ENCODE measurements at places on chromosomes 3 and 15. TPM values are rescaled to one million over a fixed set of nuclear protein-coding genes. Genes with fewer than 3 reads are reported as not detected.

- H3K4me1 ChIP-seq: no peaks in the 10 kb centered on the region
- no peaks in the 10 kb centered on the region for H3K36me3 ChIP-seq
- no peak for DNase-seq
- H3K4me3 ChIP-seq: no peak overlapping the region
- H3K27ac ChIP-seq: no peak overlapping the region
These were observed 818.5 kb upstream of the ROBO1 start for GRCh38 chr3:80586338-80586737.

DNA sequence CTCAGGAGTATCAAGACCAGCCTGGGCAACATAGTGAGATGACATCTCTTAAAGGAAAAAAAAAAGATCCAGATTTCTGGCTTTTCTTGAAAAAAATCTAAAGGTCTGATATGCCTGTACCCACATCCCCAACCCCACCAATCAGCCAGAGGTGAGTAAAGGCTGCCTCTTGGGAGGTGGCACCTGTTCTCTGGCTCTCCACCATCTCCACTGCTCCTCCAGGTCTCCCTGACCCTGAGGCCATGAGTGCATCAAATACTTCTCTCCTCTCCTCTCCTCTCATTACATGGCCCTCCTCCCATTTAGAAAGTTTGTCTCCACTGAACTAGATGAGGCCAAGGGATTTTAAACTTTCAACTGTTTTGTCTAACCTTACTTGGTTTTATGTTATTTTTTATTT lies 5.2 kb downstream of the SIAH2 start:
- no peak overlapping the region for H3K4me3 ChIP-seq
- peaks cover 21% of the 10 kb centered on the region for H3K4me1 ChIP-seq

DNA sequence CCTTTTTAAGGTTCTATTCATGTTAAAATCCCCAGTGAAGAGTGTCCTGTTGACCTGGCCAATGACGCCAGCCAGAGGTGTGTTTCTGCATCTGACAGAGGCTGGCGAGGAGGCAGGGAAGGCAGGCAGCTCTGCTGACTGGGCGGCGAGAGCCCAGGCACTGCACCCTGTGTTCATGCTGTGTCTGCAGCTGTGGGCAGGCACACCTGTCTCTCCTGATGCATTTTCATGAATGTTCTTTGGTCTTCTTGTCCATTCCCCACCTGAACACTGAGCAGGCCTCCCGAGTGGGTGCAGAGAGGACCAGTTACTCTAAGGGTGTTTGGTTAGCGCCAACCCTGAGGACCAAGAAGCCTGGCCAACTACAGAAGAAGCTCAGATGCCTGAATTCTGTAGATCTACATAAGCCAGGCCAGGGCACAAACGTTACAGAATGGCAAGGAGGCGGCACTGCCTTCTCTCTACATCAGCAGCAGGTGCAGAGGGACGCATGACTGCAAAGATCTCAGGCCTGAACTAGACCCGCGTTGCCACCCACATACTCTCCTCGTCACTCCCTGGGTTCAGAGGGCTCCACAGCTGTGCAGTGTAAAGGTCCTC lies 233.7 kb downstream of the OCA2 start:
- no peak overlapping the region for H3K27ac ChIP-seq
- no peaks in the 10 kb centered on the region for H3K4me1 ChIP-seq
- H3K36me3 ChIP-seq: no peaks in the 10 kb centered on the region
- H3K4me3 ChIP-seq: no peak overlapping the region

MCTP2 gene
- total RNA-seq: 13.0 TPM

- no peaks in the 10 kb centered on the region for H3K27me3 ChIP-seq
- H3K27ac ChIP-seq: no peak overlapping the region
- DNase-seq: no peak
- no peaks in the 10 kb centered on the region for H3K36me3 ChIP-seq
These were observed 64.1 kb upstream of the GCSAM start for GRCh38 chr3:112197131-112197530.

- no peaks in the 10 kb centered on the region for H3K4me1 ChIP-seq
- no peaks in the 10 kb centered on the region for H3K27me3 ChIP-seq
- DNase-seq: no peak
These were observed 27.9 kb upstream of the SLC6A1 start for GRCh38 chr3:10964537-10965167.

MSL2 gene
- total RNA-seq: 10.3 TPM

SPTSSB gene
- 0.35 TPM for total RNA-seq

DNA sequence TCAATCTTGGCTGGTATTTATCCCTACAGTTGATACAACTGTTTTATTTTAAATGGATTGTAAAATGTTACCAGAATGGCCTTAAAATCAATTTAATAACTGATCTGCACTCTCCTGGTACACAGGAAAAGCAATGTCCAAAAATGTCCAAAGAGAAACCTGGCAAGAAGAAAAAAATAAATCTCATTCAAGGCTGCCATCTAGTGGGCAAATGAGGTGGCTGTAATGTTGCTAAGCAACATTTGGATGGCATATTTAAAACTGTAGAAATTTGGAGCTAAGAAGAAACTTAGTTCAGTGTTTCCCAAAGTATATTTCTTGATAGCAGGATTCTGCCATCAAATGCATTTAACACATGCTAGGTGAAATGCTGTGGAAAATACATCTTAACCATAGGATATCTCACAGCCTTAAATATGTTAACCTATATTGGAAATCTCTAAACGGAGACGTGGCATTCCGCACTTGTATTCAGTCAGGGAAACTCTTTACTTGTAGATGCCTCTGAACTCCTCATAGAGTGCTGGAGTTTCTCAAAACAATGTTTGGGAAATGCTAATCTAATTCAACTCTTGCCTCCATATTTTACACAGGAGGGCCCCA lies 216.8 kb downstream of the ERC2 start:
- peak; percentile 24 for DNase-seq
- H3K27ac ChIP-seq: no peak overlapping the region

DNA sequence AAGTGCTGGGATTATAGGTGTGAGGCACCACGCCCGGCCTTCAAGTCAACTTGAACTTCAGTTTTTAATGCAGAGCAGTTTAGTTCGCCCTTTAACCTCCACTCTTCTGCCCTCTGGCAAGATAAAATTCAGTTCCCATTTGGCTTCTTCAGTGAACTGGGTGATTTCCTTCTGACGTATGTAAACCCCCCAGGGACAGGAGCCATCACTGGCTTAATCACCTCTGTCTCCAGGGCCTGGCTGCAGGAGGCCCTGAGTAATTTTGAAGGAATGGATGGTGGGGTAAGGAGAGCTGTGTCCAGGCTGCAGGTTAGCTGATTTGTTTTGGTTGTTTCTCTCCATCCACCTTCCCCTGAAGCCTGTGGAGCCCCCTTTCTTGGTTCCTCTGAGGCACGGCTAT lies 11.9 kb downstream of the MCM2 start:
- no peak for DNase-seq
- no peak overlapping the region for H3K27ac ChIP-seq
- H3K36me3 ChIP-seq: no peaks in the 10 kb centered on the region
- H3K4me3 ChIP-seq: no peak overlapping the region
- no peaks in the 10 kb centered on the region for H3K27me3 ChIP-seq
- no peaks in the 10 kb centered on the region for H3K4me1 ChIP-seq

IMPG2 gene
- total RNA-seq: 0.12 TPM

- H3K27me3 ChIP-seq: no peaks in the 10 kb centered on the region
- no peak overlapping the region for H3K27ac ChIP-seq
- no peak overlapping the region for H3K4me3 ChIP-seq
These were observed 13.5 kb downstream of the TBC1D21 start for GRCh38 chr15:73886717-73887345.

DNA sequence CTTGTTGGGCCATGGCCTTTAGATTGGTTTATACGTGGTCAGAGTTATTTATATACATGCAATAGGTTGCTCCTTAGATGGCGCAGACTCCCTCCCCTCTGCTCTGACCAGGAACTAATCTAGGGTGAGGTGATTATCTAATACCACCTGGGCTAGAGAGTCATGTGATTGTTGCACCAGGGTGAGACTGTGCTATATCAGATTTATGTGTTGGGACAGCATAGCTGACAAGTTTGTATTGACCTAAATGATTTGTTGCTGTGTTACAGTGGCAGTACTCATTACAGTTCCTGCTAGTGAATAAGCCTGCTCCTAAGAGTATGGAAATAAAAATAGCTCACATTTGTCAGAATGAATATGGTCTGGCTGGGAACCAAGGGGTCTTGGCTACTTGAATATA lies 7.2 kb upstream of the IQCF6 start:
- H3K4me1 ChIP-seq: no peaks in the 10 kb centered on the region
- H3K27me3 ChIP-seq: no peaks in the 10 kb centered on the region
- no peak overlapping the region for H3K4me3 ChIP-seq
- no peaks in the 10 kb centered on the region for H3K36me3 ChIP-seq

DNA sequence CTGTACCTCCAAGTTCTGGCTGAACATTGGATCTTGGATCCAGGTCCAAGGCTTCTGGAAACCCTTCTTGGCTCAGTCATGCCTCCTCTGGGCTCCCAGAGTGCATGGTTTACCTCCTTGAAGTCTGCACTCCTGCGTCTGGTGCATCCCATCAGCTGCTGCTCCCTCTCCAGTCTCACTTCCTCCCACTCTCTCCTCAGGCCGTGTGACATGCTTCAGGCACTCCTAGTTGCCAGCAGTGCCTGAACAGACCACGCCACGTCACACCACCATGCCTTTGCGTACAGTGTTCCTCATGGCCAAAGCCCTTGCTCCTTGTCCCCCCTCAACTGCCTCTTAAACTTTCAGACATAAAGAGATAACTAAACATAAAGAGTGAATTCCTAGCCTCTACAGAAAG lies 5.7 kb downstream of the GPR27 start:
- no peak overlapping the region for H3K27ac ChIP-seq
- no peaks in the 10 kb centered on the region for H3K36me3 ChIP-seq
- H3K4me1 ChIP-seq: no peaks in the 10 kb centered on the region
- no peak for DNase-seq
- no peaks in the 10 kb centered on the region for H3K27me3 ChIP-seq
- no peak overlapping the region for H3K4me3 ChIP-seq

ROPN1 gene
- not detected for total RNA-seq

ANKDD1A gene
- 3.2 TPM for total RNA-seq
